ENCODE measurements at places on chromosomes 16 and 17.

DNA sequence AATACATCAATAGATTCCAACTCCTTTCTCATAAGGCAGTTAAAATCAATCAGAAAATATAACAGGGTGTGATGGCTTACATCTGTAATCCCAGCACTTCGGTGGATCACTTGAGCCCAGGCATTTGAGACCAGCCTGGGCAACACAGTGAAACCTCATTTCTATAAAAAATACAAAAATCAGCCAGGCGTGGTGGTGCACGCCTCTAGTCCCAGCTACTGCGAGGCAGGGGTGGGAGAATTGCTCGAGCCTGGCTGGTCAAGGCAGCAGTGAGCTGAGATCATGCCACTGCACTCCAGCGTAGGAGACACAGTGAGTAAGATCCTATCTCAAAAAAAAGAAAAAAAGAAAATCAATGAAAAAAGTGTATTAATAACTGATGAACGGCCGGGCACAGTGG lies 258.6 kb downstream of the NTN1 start:
- no peak for DNase-seq

DNA sequence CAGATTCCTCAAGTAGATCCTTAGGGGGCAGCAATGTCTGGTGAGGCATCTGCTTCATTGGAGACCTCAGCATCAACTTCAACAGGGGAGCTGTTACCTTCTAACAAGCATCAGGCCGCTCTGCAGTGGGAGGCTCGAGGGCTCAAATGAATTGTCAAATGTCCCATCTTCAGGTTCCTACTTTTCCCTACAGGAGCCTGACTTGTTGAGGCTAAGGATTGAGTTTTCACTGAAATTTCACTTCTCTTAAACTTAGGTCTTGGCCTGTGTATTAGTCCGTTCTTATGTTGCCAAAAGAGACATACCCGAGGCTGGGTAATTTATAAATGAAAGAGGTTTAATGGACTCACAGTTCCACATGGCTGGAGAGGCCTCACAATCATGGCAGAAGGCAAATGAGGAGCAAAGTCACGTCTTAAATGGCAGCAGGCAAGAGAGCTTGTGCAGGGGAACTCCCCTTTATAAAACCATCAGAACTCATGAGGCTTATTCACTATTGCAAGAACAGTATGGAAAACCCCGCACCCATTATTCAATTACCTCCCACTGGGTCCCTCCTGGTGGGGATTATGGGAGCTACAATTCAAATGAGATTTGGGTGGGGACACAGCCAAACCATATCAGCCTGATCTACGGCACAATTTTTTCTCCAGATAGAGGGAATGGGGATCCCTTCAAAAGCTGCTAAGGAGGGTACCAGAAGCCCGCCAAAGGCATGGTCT lies 5.1 kb upstream of the CD300LD start:
- no peak for DNase-seq

DNA sequence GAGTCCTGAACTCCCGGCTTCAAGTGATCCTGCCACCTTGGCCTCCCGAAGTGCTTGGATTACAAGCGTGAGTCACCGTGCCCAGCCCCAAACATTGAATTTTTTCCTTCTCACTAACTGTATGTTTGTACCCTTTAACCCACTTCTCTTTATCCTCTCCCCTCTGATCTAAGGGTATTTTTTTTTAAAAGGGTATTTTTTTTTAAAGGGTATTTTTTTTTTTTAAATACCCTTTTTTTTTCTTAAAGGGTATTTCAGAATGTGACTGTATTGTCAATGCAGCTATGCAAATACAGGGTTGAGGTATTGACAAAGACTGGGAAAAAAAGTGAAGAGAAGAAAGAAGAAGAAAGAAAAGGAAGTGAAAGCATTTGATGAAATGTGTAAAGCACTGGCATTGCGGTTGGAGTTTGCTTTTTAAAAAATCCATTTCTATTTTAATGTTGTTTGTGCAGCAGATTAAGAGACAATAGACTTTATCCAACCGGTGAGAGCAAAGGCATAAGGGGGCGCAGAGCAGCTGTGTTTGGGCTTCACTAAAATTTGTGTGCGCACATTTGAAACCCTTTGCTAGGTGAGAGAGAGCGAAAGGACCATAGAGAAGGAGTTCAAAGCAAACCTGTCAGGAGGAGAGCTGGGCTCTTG lies 42.4 kb downstream of the SYT17 start:
- DNase-seq: no peak

DNA sequence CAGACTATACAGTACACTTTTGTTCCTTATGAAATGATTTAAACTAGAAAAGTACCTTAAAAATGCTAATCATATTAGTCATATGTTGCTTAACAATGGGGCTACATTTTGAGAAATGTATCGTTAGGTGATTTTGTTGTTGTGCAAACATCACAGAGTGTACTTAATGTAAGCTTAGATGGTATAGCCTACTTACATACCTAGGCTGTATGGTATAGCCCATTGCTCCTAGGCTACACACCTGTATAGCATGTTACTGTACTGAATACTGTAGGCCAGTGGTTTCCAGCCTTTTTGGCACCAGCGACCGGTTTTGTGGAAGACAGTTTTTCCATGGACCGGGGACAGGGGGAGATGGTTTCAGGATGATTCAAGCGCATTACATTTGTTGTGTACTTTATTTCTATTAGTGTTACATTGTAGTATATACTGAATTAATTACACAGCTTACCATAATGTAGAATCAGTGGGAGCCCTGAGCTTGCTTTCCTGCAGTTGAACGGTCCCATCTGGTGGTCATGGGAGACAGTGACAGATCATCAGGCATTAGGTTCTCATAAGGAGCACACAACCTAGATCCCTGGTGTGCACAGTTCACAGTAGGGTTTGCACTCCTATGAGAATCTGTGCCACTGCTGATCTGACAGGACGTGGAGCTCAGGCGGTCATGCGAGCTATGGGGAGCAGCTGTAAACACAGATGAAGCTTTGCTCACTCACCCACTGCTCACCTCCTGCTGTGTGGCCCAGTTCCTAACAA lies 35.0 kb upstream of the MRC2 start:
- DNase-seq: no peak

DNA sequence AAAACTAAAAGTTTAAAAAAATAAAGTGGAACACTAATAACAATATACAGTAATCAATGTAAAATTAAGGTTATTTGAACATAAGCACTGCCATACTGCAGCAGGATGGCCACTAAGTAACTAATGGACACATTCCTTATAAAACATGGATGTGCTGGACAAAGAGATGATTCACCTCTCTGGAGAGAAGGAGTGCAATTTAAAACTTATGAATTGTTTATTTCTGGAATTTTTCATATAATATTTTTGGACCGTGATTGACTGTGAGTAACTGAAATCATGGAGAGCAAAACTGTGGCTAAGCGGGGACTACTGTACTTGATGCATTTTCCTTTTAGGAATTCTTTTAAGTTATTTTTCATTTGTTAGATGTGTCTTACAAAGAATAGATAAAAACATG lies 21.8 kb downstream of the CBFB start:
- no peak for DNase-seq

- DNase-seq: no peak
Measured at GRCh38 chr17:49637050-49637449, 40.8 kb downstream of the SPOP start.

DNA sequence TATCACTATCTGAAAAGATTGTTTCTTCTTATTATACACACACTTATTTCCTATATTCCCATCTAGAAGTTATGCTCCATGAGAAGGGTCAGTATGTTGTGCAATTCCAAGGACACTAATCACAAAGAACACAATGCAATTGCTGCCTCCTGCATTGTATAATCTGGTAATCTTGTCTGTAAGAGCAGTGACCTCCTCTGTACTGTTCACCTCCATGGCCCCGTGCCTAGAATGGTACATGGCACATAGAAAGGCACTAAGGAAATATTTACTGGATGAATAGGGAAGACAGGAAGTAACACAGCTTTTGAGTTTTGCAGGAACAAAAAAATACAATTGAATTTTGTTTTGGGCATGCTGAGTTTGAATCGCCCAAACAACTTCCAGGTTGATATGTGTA lies 214.6 kb upstream of the SALL1 start:
- DNase-seq: no peak

- no peak for DNase-seq
Measured at GRCh38 chr17:17134957-17135333, 71.2 kb downstream of the PLD6 start.

DNA sequence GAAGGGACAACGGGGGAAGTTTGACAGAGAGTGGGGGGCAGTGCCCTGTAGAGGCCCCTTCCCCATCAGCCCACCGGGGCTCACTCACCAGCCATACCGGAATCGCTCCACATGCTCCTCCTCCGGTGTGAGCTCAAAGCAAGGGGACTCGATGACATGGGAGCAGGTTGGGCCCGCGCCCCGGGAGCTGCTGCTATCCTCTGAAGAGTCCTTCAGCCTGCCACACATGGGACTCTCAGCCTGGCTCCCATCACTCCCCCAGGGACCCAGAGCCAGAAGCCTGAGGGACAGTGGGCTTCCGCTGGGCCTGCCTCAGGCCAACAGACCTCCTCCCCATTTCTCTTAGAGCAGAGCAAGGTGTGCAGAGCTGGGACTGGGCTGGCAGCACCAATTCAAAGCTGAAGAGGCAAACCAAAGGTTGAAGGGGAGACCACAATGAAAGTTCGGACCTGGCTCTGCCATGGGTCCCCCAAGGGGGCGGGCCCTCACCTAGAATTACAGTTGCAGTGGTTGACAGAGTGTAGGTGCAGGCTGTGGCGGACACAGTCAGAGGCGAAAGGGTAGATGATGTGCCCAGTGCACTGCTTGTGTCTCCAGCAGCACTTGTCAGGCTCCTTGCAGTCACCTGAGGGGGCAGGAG lies 7.3 kb downstream of the PROCA1 start:
- DNase-seq: no peak

- DNase-seq: no peak
Measured at GRCh38 chr16:2470234-2470601, 879 bp upstream of the NTN3 start.

GRCh38 chr17:79618383-79619067 lies 7.7 kb upstream of the RBFOX3 start:
- no peak for DNase-seq

DNA sequence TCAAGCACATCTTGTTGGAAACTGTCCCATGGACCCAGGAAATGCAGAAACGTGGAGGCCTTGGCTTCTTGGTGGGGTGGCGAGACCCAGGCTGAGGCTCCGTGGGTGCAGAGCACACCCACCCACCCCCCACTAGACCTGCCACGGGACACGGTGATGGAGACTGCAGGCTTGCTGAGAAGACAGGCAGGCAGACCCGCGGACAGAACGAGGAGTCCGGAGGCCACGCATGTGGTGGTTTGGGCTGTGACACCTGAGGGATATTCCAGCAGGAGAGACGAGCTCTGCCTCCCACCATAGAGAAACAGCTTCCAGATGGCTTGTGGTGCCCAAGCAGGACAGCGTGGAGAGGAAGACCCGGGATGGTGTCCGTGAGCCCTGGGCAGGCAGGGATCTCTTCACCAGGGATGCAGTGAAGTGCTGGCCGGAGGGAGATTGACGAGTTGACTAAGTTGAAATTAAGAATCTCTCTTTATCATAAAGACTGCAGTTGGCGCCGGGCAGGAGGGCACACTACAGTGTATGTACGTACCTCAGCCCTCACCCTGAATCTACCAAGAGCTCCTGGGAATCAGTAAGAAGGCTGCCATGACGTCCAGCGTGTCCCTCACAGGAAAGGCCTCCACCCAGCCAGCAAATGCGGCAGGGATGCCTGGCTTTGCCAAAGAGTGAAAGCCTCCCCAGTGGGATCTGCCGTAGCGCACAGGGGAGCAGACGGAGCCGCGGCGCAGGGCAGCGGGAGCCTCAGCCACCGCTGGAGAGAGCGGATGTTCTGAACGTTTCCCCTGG lies 8.2 kb downstream of the UBE2I start:
- no peak for DNase-seq

- no peak for DNase-seq
Measured at GRCh38 chr16:18979936-18980335, 3.8 kb upstream of the TMC7 start.

DNA sequence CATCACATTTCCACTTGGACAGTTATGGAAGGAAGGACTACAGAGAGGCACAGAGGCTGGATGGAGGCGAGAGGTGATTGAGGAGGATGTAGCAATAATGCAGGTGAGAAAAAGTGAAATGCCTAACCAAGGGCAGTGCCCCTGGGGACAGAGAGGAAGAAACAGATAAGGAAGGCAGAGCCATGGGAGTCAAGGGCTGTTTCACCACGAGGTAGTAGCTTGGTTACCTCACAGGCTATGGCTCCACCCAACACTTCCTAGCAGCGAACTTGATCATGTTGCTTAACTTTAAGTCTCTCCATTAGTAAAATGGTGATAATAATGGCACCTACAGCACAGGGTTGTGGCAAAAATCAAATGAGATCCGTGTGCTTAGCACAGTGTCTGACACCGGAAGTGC lies 83.9 kb downstream of the YPEL2 start:
- no peak for DNase-seq

DNA sequence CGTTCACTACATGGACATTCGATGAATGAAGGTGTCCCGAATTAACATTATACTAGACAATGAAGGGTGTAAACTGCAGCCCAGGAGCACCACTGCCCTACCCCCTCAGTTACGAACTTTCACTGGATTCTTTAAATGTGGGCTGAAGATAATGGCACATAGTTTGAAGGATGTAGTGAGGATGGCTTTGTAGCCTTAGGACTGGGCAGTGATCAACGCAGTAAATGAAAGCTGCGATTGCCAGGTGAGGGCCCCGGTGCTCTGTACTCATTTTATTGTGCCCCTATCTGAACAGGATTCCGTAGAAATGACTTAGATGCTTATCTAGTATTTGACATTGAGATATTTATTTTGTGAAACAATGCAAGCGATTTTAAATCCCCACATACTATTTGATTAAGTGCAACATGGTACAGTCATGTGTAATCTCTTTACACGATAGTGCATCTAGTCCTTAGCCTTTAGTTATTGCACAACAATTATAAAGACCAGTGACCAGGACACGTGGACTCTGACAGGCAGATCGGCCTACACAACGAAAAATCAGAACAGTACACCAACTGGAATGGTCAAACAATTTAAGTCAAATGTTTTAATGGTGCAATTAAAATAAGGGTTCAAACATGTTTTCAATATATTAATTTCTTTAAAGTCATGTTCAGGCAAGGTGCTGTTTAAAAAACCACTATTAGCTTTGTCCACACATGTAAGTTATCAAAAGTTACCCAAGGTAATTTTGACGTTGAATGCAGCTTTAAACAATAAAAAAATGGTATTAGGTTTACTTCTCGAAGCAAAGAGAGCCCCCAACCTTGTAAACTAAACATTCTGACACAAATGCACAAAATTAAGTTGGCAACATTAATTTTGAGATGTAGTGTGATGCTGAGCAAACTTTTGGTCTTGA lies 17.4 kb upstream of the ERN1 start:
- no peak for DNase-seq

GRCh38 chr17:32111141-32111771 lies 31.0 kb upstream of the RHOT1 start:
- peak; percentile 19 for DNase-seq
